RWPE1 (cell line): ENCODE measurements at places on chromosomes 12 and 14.

- no peak for DNase-seq
Measured at GRCh38 chr12:27396216-27396815, 50.2 kb upstream of the SMCO2 start.

DNA sequence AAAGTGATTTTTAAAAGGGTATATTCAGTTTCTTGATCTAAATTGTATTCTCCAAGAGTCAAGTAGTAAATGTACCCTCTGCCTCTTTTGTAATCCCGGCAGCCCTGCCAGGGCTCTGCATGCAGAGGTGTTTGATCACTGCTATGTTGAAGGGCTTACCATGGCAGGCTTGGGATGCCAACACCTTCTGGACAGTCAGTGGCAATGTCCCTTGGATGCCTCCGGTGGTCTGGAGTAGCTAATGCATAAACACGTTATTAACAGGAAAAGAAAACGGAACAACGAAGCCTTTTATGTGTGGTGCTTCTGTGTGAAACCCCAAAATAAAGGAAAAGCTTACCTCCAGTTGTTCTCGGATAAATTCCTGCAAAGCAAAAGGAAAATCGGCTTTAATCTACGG, 19.9 kb downstream of the EIF2B2 start:
- peak; percentile 46 for DNase-seq

DNA sequence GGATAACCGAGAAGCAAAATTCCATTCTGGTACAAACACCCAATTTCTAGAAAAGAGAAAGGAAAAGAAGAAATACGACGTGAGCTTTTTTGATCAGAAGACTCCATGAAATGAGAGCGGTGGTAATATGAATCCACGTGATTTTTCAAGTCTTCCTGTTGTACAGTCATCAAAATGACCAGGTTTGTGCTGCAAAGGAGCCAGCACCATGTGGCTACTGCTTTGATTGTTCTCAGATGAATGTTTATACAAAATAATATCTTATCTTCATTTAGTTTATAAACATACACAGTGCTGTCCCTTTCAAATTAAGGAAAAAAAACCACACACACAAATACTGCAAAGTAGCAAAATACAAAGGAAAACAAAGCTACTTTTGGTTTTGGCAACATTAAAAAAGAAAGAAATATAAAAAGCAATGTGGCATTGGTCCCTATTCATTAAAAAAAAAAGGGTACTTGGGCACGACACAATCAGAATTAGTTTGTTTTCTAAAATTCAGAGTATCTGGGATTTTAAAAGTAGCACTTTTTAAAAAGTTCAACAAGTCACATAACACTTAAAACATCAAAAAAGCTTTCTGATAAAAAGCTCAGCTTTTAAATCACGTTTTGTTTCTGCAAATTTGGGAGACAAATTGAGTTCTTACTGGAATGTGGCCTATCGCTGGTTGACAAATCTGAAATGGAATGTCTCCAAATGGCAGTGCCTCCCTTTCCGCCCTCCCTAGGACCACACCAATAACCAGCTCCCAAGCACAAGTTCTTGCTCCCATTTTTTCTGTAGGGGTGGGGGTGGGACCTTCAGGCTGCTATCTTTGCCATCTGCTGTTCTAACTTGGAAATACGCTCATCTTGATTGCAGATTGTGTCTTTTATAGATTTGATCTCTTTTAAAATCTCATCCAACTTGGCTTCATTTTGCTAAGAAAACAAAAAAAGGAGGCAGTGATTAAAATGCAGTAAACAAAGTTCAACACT, 13.2 kb upstream of the SELPLG start:
- no peak for DNase-seq

DNA sequence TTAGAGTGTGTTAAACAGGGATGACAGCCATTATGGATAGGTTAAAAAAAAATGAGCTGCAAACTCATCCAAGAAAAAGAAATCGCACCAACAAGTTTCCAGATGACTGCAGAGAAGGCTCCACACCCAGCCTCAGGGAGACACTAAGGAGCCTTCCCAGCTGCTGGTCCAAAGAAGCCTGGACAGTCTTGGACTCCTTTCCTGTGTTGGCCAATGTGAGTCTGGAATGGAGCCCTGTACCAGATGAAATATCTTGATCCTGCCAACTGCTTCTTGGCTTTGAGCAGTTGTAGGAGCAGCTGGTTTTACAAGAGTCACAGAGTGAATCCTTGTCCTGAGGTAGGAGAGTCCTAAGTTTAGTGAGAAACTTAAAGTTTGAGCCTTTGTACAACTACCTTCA, 44.5 kb downstream of the SLC38A1 start:
- DNase-seq = no peak

GRCh38 chr14:53951627-53952303, 4.9 kb downstream of the BMP4 start:
- DNase-seq = no peak

GRCh38 chr12:91361864-91362263, 179.2 kb upstream of the DCN start:
- DNase-seq = peak; percentile 20

DNA sequence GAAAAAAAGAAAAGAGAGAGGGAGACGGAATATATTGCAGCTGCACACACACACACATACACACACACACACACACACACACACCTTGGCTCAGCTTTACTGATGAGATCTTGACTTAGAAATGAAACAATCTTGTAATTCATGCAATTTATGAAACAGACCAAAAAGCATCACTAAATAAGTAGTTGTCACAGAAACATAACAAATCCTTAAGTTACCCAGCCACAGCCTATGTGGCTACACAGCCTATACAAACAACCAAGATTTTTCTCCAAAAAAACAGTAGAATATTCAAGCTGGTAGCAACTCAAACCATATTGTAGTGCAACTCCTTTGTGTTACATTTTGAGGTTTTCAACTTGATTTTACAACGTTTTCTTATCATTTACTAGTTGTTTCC, 37.9 kb upstream of the GNG2 start:
- DNase-seq = no peak

- no peak for DNase-seq
Measured at GRCh38 chr12:71085575-71085974, 72.2 kb downstream of the TSPAN8 start.

DNA sequence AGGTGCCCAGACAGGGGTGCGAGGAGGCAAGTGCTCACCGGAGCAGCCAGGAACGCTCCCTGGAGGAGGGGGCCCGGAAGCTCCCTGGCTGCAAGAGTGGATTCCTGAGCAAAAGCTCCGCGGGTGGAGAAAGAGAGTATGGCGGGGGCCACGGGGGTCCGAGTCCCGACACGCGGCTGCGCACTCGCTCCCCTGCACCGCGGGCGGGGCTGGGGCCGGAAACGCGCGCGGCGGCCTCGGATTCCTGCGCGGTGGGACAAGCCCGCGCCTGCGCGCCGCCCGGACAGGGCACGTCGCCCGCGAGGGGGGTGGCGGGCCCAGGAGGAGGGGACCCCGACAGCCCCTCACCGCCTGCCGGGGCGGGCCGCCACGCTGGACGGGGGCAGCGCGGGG, 27.8 kb upstream of the GPR132 start:
- peak; percentile 52 for DNase-seq

DNA sequence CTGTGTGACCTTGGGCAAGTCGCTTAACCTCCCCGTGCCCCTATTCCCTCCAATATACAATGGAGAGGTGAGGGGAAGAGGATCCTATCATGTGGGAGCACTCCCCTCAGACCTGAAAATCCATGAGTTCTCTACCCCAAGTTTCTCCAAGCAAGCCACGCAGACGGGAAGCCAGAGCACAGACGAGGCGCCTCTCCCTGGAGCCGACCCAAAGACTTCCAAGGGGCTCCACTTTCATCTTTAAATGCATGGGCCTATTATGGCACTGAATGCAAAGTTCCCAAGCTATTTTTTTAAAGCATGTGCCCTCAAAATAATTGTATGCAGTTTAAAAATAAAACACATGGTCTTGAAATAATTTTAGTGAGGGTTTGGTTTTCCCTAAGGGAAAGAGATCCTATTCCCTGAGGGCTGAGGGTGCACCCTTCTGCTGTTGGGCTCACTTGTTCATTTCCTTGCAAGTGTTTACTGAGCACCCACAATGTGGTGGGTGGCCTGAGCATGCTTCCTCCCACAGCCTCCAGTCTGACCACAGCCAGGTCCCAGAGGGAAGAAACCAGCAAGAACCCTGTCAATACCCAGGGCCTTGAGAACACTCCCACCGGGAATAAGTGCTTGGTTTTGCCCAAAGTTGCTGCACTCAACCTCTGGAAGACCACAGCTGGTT, 14.6 kb downstream of the CMKLR1 start:
- DNase-seq = no peak

GRCh38 chr12:130514149-130514551, 176.5 kb downstream of the PIWIL1 start:
- DNase-seq = no peak

DNA sequence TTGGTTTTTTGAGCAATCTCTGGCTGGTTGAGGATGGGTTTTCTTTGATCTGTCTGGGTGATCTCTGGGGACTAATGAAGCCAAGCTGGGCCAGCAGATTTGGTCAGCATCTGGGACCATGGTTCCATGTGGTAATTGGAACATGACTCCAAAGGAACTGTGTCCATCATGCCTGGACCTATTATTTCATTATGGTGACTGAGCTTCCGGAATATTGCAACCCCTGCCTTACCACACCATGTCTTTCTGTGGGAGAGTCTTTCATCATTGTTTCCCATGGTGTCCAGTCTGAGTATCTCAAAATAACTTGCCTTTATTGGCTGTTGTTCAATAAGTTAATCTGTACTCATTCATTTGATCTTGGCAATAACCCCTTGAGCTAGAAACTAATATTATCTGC, 624.9 kb upstream of the TBX3 start:
- no peak for DNase-seq

DNA sequence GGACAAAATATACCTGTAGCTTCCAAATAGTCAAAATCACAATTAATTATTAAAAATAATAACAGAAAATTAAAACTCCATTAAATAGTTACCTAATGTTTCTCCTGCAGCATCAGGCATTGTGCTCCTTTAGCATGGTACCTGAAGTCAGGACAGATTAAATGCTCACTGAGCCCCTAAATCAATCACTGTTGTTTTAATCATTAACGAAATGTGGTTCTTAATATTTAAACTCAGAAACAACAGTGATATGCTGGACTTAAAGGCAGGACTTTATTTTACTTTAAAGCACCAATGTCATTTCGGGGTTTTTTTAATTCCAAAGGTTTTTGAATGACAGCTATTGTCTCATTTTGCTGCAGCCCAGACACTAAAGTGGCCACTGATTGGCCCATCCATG, 2.0 kb upstream of the BMP4 start:
- no peak for DNase-seq

- DNase-seq = no peak
Measured at GRCh38 chr12:84658877-84659276, 253.7 kb downstream of the SLC6A15 start.

DNA sequence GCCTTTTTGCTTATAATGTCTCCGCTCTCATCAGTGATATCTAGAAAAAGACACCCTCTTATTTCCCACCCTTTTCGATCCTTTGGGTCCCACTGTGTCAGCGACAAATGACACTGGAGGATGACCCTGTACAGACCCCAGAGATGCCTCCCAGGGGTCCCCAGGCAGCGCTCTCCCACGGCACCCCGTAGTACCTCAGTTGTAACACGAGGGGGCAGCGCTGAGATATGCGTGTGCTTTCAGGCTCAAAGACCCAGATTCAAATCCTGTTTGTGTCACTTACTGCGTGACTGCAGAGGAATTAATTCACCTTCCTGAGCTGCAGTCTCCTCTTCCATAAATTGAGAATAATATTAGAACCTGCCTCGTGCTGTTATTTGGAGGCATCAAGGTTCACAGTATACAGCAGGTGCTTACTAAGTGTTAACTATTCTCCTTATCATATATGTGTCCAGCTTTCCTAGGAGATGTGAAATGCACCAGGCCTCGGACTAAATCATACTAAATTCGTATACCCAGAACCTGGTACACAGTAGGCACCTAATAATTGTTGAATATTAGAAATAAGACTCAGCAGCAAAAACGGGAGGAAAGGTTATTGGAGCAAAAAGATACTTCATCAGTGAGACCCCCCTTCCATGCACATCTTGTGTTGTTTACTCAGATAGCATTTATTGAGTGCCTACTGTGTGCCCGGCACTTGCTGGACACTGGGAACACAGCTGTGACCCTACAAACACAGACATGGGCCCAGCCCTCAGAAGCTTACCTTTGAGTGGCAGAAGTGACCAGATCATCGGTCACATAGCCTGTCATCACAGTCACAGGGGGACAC, 99.9 kb downstream of the PHETA1 start:
- no peak for DNase-seq

- DNase-seq = no peak
Measured at GRCh38 chr12:96183734-96184370, 10.3 kb upstream of the ELK3 start.

DNA sequence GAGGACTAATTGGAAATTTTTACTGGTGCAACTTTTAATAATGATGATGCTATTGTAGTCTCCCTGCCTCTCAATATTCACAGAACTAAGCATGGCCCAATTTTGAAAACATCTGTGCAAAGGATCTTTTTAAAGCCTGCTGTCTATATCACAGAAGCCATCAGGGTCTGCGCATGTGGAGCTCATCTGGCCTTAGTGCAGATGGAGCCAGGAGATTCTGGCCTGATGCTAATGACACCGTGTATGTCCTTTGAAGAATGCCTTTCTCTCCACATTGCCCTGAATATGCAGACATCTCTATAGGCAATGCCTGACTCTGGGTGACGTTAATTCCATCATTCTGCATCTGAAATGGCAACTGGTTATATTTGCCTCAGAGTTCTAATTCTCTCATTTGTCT, 1205.9 kb downstream of the AACS start:
- DNase-seq = no peak

- no peak for DNase-seq
Measured at GRCh38 chr12:2876431-2877046, 435 bp downstream of the FOXM1 start.

DNA sequence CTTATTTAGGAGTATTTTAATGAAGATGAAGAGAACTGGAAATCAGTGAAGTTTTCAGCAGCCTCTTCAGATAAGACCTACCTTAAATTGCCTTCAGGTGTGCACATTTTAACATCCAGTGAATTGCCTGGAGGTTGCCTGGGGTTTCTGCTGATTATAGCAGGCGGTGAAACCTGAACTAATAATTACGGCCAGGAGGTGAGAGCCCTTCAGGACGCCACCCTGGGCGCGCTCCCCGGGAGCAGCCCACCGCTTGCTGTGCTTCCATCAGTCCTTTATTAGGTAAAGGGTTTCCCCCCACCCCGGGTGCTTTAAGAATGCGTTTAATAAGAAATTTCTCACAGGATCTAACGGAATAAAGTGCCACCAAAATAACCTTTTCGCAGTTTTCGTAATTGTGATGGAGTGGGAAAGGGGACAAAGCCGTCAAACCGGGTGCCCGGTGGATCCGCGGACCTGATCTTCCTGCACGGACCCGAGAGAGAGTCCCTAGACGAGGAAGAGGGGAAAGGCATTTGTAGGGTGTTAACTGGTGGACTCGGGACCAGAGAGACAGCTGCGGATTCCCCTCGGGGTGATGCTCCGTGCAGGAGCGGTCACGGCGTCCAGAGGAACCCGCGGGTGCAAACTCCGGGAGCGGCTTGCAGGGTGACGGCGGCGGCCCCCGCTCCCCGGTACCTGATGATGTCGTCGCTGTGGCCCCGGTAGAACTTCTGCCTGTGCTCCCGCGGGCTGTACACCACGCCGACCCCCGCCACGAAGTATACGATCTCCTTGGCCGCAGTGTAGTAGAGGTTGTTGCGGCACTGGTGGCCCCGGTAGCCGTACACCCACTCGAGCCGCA, 902 bp downstream of the EML5 start:
- no peak for DNase-seq

GRCh38 chr14:101078170-101078891, 174.8 kb upstream of the RTL1 start:
- no peak for DNase-seq

- DNase-seq = no peak
Measured at GRCh38 chr12:15982071-15982470, 70.9 kb downstream of the DERA start.
